ENCODE measurements at places on chromosomes 6 and 20.

DNA sequence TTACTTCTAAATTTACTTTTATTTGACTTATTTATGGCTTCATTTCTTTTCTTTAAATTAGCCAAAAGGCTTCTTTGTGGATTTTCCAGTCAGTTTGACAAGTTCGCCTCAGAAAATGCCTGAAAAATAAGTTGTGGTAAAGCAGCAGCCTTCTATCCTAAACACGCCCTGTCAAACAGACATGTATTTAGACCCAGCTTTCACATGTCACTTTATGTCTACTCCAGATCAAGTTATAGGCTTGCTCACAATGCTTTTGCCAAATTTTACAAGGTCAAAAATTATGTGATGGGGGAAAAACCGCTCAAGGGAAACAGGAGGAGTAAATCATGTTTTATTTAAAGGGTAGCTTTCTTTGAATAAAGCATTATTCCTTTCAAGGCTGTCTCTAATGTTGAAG is 615.0 kb downstream of the HDGFL1 start:
- no peak for DNase-seq

DNA sequence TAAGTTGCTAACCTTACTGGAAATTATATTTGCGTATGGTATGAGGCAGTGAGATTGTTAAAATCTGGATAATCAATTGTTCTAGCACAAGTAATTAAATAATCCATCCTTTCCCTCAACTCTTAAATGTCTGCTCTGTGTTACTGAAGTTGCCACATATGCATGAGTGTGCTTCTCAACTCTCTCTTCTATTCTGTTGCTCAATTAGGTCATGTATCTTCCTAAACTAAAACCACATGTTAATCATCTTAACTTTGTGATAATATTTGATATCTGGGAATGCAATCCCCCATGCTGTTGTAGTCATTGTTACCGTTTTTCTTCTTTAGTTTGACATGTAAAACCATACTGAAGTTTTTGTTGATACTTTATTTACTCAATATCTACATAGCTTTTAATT is 63.5 kb upstream of the STMND1 start:
- no peak for DNase-seq

DNA sequence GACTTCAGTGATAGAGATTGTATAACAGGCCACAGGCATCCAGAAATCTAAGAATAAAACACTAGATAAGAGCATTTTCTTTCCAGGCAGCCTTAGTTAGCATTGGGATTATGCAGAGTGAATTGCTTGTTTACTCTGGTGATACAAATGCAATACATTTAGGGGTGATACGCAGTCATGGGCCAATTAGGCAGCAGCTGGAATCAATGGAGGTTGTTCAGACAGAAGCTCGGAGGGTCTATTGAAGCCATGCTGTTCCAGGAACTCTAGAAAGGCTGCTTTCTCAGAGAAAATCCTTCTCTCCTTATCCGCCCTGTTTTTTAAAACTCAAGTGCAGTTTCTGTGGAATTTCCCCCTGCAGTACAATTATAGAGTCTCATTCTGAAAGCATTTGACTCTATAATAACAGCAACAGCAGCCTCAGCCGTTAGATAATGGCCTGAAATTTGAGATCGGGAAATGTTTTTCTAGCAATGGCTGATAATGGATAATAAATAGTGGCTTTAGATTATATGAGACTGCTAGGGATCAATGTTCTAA is 364.3 kb upstream of the HS3ST5 start:
- no peak for DNase-seq

- DNase-seq = no peak
Measured at GRCh38 chr20:63159826-63160640, 55.9 kb downstream of the YTHDF1 start.

DNA sequence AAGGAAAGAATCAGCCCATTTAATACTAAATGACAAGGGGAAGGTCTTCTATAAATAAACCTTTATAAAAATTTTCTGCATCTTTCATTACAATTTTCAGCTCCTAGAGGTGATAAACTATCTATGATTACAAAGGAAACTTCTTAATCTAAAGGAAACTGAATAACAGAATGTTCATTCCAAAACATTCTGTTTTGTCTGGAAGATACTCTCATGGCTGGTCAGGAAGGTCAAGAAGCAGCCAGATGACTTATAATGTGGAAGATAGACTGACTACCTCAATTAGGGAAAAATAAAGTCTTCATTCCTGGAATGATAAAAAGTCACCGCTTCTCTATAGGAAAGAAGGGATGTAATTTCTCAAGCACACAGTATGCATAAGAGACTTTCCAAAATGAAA is 131.3 kb downstream of the GMDS start:
- no peak for DNase-seq

DNA sequence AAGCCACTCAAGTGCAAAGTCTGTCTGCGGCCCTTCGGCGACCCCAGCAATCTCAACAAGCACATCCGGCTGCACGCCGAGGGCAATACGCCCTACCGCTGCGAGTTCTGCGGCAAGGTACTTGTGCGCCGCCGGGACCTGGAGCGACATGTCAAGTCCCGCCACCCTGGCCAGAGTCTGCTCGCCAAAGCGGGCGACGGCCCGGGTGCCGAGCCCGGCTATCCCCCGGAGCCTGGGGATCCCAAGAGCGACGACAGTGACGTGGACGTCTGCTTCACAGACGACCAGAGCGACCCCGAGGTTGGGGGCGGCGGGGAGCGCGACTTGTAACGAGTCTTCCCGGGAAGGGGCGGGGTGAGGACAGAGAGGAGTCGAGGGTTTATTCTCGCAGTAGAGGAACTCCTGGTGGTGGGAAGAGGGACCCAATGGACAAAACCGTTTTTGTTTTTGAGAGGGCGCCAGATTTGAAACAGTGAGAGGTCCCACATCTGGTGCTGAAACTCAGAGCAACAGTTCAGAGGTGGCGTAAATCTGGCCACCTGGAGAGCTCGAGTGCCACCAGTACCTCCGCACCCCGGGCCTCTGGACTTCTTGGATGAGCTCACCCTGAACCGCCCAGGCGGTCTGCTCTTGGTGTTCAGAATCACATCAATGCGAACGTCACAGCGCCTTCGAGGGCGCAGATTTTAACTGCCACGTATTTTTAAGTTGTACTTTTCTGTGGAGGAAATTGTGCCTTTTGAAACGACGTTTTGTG is 8.0 kb downstream of the PRDM13 start:
- no peak for DNase-seq

- no peak for DNase-seq
Measured at GRCh38 chr20:9139106-9139833, 70.4 kb downstream of the PLCB4 start.

DNA sequence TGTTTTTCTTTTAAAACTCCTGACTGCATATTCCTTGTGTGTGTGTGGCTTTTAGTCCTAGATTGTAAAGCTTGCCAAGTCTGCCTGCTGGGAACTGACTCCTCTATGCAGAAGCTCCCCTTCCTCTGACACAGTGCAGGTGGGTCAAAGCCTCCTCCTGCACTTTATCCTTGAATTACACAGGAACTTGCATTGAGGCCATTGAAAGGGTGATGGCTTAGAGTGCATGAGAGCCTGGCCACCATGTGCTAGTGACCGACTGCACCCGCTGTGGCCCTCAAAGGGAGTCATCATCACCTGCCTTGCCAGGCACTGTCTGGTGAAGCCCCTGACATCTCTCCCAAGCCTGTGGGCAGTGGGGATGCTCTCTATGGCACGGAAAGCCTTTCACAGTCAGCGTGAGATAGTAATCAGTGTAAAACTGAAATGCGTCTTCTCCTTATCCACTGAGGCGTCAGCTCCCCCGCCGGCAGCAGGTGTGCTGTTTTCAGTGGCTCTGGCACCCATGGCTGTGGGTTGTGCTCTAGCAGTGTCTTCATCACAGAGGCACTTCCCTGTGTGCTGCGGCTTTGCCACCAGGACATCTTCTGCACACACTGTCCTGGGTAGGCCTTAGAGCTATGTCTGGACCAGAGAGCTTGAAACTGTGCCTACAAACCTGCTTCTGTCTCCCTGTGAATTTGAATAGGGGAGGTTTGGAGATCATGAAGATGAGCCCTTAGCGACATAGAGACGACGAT is 87.9 kb downstream of the THBS2 start:
- no peak for DNase-seq

GRCh38 chr6:51472745-51473487 is 614.5 kb downstream of the PKHD1 start:
- DNase-seq = no peak

DNA sequence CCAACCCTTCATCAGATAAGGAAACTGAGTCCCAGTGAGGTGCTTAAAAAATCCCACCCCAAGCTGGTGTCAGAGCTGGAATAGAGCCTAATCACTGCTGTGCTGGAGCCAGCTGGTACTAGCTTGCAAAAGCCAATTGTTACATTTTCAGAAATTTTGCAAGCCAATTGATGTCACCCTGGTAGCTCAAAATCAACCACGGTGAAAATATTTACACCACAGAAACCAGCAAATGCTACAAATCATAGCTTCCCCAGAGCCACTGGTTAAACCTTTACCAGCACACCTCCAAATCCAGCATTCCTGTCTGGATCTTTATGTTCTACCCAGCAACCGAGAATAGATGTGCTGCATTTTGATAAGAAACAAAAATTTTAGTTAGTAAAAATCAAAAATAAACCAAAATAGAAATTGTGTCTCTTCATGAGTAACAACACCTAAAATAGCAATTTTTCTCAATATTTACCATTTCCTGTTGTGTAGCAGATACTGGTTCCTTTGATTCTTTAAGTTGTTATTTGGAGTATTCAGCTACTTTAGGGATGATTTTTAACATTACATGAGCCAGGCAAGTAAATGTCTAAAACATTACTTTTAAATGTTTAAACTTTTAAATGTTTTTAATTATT is 7.2 kb upstream of the LCA5 start:
- no peak for DNase-seq

Measured in activated CD8-positive, alpha-beta memory T cell treated with anti-CD3 and anti-CD28 coated beads, Interleukin-2, amount 50 U/mL, for 4 hours (primary cell).